ENCODE measurements at places on chromosomes 7 and 10. TPM values are rescaled to one million over a fixed set of nuclear protein-coding genes. Genes with fewer than 3 reads are reported as not detected.
A peak's percentile ranks its signal among the peaks of the same experiment; 100 is the strongest.

UPK3B gene
- 0.92 TPM for total RNA-seq

MGAM2 gene
- not detected for total RNA-seq

MRLN gene
- total RNA-seq: not detected

FAS gene
- 62.6 TPM for total RNA-seq

SUN3 gene
- 0.97 TPM for total RNA-seq

DNA sequence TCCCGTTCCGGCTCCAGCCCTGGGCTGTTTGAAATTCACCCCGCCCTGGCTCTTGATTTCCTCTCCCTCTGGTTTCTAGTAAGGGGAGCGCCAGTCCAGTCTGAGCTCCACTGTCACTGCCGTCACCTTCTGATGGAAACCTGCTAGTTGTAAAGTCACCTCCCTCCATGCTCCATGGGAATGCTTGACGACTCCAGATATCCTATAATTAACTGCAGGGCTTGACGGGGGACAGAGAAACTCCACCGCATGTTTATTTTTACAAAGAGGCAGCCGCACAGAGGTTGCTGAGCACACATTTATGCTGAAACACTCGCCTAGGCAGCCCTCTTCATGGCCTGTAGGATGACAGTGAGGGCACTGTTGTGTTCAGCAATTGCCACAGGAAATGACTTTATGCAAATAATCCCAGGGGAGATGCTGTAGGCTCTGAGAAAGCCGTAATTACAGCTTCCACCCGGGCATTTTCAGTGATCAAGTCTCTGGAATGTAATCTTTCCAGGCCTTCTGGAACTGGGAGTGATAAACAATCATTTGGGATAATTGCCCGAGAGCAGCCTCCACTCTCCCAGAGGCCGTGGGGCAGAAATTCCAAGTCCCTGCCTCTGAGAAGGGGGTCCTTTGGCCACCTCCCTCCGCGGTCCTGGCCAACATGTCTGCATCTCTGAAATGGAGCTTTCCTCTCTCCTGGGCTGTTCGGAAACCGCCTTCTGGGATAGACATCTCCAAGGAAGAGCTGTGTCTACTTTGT lies 300.5 kb downstream of the KLF6 start:
- H3K27me3 ChIP-seq: peaks cover 15% of the 10 kb centered on the region
- no peak overlapping the region for H3K4me3 ChIP-seq
- no peaks in the 10 kb centered on the region for H3K36me3 ChIP-seq
- peaks cover 13% of the 10 kb centered on the region for H3K4me1 ChIP-seq
- H3K27ac ChIP-seq: no peak overlapping the region
- no peak for DNase-seq

DNA sequence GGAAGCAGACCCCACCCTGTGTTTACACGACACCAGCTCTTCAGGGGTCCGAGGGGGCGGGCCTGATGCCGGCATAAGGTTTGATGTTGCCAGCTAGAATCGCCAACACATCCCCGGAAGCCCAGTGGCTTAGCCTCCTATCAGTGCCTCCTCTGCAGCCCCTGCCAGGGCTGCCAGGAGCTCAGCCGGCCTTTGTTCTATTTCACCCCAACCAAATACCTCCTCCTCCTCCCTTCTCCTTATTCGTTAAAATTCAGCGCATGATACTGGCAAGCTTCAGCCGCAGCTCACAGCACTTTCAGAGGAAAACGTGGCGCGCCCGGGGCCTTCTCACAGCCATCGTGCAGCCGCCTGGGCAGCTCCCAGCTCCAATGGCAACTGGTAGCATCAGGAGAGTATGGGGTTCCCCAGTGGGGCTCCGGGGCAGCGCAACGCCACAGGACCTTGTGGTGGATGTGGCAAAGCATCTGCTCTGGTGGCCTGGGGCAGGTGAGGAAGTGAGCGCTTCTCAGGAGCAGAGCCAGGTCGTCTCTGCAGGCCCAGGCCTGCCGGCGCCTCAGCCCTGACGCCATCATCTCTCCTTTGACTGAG lies 176.4 kb upstream of the RHEB start:
- no peaks in the 10 kb centered on the region for H3K27me3 ChIP-seq
- peaks cover 6% of the 10 kb centered on the region for H3K4me1 ChIP-seq
- DNase-seq: no peak
- no peaks in the 10 kb centered on the region for H3K36me3 ChIP-seq
- no peak overlapping the region for H3K27ac ChIP-seq

DNA sequence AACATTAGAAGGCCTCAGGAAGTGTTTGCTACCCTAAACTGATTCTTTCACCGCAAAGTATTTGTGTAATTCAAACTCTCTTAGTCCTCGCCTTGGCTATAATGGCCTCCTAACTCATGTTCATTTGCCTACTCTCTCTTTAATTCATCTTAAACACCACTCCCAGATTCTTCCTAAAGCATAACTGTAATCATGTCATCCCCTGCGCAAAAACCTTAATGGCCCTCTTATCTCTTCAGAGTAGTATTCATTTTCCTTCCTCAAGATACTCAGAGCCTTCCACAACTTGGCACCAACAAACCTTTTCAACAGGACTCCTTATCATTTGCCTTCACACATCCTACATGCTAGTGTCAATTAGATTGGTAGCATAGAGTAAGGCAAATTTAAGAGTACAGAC lies 42.9 kb downstream of the CSTF2T start:
- peaks cover 8% of the 10 kb centered on the region for H3K27me3 ChIP-seq
- DNase-seq: no peak
- H3K4me3 ChIP-seq: no peak overlapping the region
- H3K4me1 ChIP-seq: no peaks in the 10 kb centered on the region
- H3K36me3 ChIP-seq: no peaks in the 10 kb centered on the region

DNA sequence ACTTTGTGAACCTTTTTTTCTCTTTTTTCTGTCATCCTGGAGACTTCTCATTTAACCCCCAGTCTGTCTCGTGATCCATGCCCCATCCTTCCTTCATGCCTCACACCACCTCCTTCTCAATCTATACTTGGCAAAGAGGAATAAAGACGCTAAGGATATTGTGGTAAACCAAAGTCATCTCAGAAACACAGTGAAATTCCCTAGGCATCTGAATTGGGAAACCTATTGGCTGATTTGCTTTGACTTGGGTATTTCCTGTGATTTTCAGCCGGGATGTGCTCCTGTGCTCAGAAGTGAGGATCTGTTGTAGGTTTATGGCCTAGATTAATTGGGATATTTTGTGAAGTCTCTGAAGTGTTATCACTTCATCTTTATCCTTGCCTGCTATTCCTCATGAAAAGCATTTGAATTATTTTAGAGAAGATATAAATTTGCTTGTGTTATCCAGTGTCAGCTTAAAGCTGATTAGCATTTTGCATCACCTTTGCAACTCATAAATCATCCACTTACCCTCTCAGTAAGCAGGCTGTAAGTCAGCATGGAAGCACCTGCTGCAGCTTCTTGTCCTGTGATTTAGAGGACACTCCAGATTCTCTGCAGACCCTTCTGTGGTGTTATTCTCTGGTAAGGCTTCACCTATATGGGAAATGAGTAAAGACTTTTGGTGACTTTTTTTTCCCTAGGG lies 138.0 kb downstream of the AUTS2 start:
- no peak overlapping the region for H3K4me3 ChIP-seq
- DNase-seq: no peak
- H3K27me3 ChIP-seq: peaks cover 5% of the 10 kb centered on the region
- no peak overlapping the region for H3K27ac ChIP-seq
- no peaks in the 10 kb centered on the region for H3K4me1 ChIP-seq

DNA sequence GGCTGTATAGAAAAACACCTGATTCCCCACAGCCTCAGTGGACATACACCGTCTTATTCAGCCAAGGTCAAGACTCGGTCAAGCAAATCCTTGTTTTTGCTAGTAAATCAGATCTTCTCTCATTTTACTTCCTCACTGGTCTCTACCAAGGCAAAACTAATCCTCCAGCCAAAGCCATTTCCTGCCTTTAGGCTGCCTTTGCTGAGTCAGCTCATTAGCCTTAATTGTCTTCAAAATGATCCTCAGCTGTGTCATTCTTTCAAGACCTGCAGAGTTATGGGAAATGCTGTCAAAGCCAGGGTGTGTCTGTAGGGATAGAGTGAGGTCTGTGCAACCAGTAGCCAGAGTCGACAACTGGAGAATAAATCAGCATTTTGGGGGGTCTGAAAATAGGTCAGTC lies 107.2 kb upstream of the FAM180A start:
- no peak overlapping the region for H3K4me3 ChIP-seq
- peaks cover 3% of the 10 kb centered on the region for H3K27me3 ChIP-seq
- no peaks in the 10 kb centered on the region for H3K4me1 ChIP-seq
- H3K27ac ChIP-seq: no peak overlapping the region

GRCh38 chr10:26303366-26303765 lies 86.8 kb downstream of the GAD2 start:
- peaks cover 5% of the 10 kb centered on the region for H3K27me3 ChIP-seq
- no peaks in the 10 kb centered on the region for H3K4me1 ChIP-seq
- no peak for DNase-seq
- H3K4me3 ChIP-seq: no peak overlapping the region
- H3K36me3 ChIP-seq: no peaks in the 10 kb centered on the region

DNA sequence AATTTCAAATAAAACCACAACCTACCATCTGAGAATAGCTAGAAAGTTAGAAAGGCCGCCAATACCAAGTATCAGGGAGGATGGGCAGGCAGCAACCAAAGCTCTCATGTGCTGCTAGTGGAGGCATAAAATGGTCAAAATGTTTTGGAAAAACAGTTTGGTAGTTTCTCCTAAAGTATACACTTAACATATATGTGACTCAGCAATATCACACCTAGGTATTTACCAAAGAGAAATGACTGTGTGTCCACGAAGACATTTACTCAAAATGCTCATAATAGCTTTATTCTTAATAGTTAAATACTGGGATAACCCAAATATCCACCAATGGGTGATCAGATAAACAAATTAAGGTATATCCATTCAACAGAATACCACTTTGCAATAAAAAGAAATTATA lies 14.3 kb downstream of the RHEB start:
- H3K4me3 ChIP-seq: no peak overlapping the region
- H3K4me1 ChIP-seq: peaks cover 33% of the 10 kb centered on the region
- DNase-seq: no peak
- H3K27ac ChIP-seq: no peak overlapping the region

- H3K27me3 ChIP-seq: no peaks in the 10 kb centered on the region
- H3K36me3 ChIP-seq: peaks cover 35% of the 10 kb centered on the region
Measured at GRCh38 chr10:61987537-61987936, 86.0 kb downstream of the ARID5B start.

DNA sequence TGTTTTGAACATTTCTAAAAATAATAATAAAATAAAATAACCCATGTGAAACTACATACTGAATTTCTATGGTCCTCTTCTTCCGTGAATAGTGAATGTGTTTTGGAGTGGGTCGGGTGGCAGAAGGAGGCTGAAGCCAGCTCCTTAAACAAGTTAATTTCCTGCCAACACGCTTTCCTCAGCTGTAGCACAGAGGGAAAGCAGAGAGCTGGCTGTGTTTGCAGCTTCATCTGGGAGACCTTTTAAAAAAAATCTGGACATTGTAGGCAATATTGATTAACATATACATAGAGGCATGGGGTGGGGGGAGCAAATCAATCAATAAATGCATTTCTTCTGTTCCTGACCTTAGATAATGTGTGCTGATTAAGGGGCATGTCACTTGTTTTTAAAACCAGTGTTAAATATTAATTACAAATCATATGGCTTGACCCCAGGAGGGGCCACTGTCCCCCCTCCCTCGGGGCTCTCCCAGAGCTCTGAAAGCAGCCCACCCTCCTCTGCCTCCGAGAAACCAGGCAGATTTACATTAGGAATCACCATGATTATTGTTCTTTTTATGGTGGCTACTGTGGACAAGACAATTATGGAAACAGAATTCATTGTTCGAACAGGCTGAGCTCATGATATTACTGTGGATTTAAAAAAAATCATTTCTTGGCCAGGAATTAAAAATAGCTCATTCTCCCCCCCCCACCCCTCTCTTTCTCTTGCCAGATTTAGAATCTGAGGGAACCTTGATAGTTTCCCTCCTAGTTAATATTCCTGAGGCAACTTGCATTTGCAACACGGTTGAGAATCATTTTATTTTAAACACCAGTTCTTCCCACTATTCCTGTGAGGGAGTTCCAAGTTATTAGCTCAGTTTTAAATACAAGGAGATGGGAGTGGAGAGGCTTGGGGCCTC lies 100.5 kb upstream of the CARD11 start:
- no peak overlapping the region for H3K4me3 ChIP-seq
- H3K27me3 ChIP-seq: no peaks in the 10 kb centered on the region
- H3K36me3 ChIP-seq: no peaks in the 10 kb centered on the region

DNA sequence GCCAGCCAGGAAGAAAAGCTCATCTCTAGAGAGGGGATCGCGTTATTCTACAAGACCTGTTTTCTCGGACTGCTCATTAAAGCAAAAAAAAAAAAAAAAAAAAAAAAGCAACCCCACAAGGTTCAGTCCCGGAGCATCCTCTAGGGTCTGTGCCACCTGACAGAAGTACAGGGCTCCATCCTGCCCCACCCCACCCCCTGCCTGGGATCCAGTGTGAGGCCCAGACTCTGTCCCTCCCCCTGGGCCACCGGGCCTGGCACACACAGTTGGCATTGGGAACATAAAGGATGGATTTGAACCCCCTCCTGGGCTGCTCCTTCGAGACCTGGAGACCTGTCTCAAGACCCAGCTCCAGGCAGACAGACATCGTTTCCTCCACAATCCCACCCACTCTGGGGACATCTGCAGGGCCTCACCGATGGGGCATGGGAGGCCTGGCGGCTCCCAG lies 688 bp downstream of the ORAI2 start:
- peaks cover 36% of the 10 kb centered on the region for H3K36me3 ChIP-seq
- DNase-seq: peak; percentile 47
- H3K27me3 ChIP-seq: no peaks in the 10 kb centered on the region
- H3K4me1 ChIP-seq: peaks cover 65% of the 10 kb centered on the region
- H3K27ac ChIP-seq: peak overlapping the region; percentile 86

- DNase-seq: no peak
- H3K4me3 ChIP-seq: no peak overlapping the region
Measured at GRCh38 chr10:114534571-114534981, 123.5 kb downstream of the ABLIM1 start.

DNA sequence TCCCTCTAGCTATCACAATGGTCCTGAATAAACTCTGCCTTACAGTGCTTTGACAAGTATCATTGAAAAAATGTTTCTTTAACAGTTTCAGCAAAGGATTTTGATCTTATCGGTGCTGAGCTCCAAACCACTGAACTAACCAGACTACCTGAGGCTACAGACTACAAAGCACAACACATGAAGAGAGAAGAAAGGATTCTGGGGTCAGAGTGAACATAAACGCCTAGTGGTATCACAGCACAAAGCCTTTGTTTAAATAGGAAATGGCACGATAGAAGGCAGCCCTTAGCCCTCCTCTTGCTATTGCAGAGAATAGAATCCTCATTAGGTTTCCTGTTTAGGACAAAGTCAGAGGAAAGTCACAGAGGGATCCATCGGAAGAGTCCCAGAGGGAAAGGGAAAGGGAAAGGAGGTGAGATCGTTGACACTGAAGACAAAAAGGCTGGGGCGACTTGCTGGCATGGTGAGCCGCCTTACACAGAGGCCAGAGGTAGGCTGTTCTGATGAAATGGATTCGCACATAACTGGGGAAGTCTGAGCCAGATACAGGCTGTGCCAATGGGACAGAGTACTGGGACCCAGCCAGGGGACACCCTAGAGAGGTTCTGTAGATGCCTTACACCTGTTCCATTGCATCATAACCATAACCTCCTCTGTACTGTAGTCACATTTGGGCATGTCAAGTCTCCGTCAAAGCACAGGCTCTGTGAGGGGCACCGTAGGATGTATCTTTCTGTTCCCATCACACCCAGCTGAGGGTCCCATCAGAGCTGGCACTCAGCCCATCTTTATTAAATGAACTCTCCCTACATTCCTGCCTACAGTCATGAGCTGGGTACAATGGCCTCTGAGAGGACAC lies 71.5 kb downstream of the XPNPEP1 start:
- peaks cover 17% of the 10 kb centered on the region for H3K4me1 ChIP-seq
- peaks cover 2% of the 10 kb centered on the region for H3K27me3 ChIP-seq
- H3K27ac ChIP-seq: no peak overlapping the region
- H3K4me3 ChIP-seq: no peak overlapping the region
- DNase-seq: peak; percentile 18

GRCh38 chr10:112141292-112141691 lies 42.3 kb downstream of the GPAM start:
- peaks cover 4% of the 10 kb centered on the region for H3K4me1 ChIP-seq
- H3K27me3 ChIP-seq: peaks cover 3% of the 10 kb centered on the region
- no peak for DNase-seq
- H3K36me3 ChIP-seq: no peaks in the 10 kb centered on the region
